Smooth muscle cell of the pulmonary artery (primary cell): ENCODE measurements at places on chromosomes 6 and 20. TPM values are rescaled to one million over a fixed set of nuclear protein-coding genes. Genes with fewer than 3 reads are reported as not detected.

TUBB1 gene
- 0.03 TPM in 1 of 2 replicates, not detected in the other for total RNA-seq

RNF182 gene
- total RNA-seq = 0.40 and 9.7 TPM in 2 replicates

ADGRG6 gene
- total RNA-seq = 0.33 and 2.1 TPM in 2 replicates

HSPA12B gene
- total RNA-seq = 0.03 TPM in 1 of 2 replicates, not detected in the other

CLVS2 gene
- total RNA-seq = not detected in 2 replicates

HLA-DRA gene
- 0.07 and 5.2 TPM in 2 replicates for total RNA-seq

SMLR1 gene
- total RNA-seq = not detected in 2 replicates

FRK gene
- total RNA-seq = 1.6 and 2.8 TPM in 2 replicates

DDX27 gene
- total RNA-seq = 27.9 and 33.6 TPM in 2 replicates

NOX3 gene
- total RNA-seq = not detected in 2 replicates

ADNP gene
- 40.4 and 49.5 TPM in 2 replicates for total RNA-seq

NRN1 gene
- 0.39 and 16.3 TPM in 2 replicates for total RNA-seq

BPIFB2 gene
- total RNA-seq = not detected in 2 replicates

TSPO2 gene
- total RNA-seq = not detected in 2 replicates

PRL gene
- not detected in 2 replicates for total RNA-seq

GOPC gene
- total RNA-seq = 51.5 and 56.3 TPM in 2 replicates

HCK gene
- total RNA-seq = not detected in 2 replicates

CCDC170 gene
- 0.33 and 0.46 TPM in 2 replicates for total RNA-seq

ACTL10 gene
- 2.3 and 3.5 TPM in 2 replicates for total RNA-seq

TOX2 gene
- total RNA-seq = 1.4 and 2.2 TPM in 2 replicates

HS3ST5 gene
- not detected in 2 replicates for total RNA-seq

CAGE1 gene
- 0.07 TPM in 2 replicates for total RNA-seq

HRH3 gene
- total RNA-seq = not detected in 2 replicates

PTK6 gene
- total RNA-seq = 0.07 and 0.10 TPM in 2 replicates

FAM83C gene
- not detected in 2 replicates for total RNA-seq

BPI gene
- total RNA-seq = 0.13 and 0.30 TPM in 2 replicates

DSP gene
- 11.4 and 13.2 TPM in 2 replicates for total RNA-seq

SPTLC3 gene
- 3.8 and 3.9 TPM in 2 replicates for total RNA-seq

HFE gene
- 20.3 and 29.6 TPM in 2 replicates for total RNA-seq

RBM24 gene
- total RNA-seq = 2.9 and 6.3 TPM in 2 replicates

SLC2A10 gene
- 52.4 and 61.1 TPM in 2 replicates for total RNA-seq
